ENCODE measurements at places on chromosomes 13 and 19. TPM values are rescaled to one million over a fixed set of nuclear protein-coding genes. Genes with fewer than 3 reads are reported as not detected.

C19orf81 gene
- total RNA-seq: 4.3 TPM

ATXN8OS gene
- not detected for total RNA-seq

ZNF253 gene
- total RNA-seq: 6.1 TPM

DLL3 gene
- total RNA-seq: 1.00 TPM

ZNF93 gene
- 6.1 TPM for total RNA-seq

LRRC63 gene
- 0.15 TPM for total RNA-seq

ABCC4 gene
- total RNA-seq: 11.2 TPM

SHD gene
- not detected for total RNA-seq

- H3K27ac ChIP-seq: peak overlapping the region; percentile 88
- no peaks in the 10 kb centered on the region for H3K27me3 ChIP-seq
- H3K36me3 ChIP-seq: peaks cover 6% of the 10 kb centered on the region
- no peak for DNase-seq
- peaks cover 60% of the 10 kb centered on the region for H3K4me1 ChIP-seq
These were observed 79.7 kb downstream of the STARD13 start for GRCh38 chr13:33205804-33206221.

DNA sequence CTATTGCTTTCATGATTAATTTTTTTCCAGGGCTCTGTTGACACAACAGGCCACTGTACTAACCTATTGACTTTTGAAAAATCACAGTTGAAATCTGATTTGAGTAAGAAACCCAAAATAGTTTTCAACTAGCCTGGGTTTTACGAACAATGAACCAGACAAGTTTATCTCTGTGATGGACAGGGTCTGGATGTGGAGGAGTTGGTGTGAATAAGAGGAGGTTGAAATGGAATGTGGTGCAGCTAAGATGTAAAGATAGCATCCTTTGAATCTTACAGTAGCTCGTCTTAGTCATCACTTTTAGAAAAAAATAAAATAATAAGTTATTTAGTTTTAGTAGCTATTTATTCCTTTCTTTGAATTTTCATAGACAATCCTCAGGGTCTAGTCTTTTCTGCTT, 8.3 kb upstream of the OXGR1 start:
- H3K4me3 ChIP-seq: no peak overlapping the region
- H3K4me1 ChIP-seq: peaks cover 10% of the 10 kb centered on the region
- no peaks in the 10 kb centered on the region for H3K36me3 ChIP-seq

DNA sequence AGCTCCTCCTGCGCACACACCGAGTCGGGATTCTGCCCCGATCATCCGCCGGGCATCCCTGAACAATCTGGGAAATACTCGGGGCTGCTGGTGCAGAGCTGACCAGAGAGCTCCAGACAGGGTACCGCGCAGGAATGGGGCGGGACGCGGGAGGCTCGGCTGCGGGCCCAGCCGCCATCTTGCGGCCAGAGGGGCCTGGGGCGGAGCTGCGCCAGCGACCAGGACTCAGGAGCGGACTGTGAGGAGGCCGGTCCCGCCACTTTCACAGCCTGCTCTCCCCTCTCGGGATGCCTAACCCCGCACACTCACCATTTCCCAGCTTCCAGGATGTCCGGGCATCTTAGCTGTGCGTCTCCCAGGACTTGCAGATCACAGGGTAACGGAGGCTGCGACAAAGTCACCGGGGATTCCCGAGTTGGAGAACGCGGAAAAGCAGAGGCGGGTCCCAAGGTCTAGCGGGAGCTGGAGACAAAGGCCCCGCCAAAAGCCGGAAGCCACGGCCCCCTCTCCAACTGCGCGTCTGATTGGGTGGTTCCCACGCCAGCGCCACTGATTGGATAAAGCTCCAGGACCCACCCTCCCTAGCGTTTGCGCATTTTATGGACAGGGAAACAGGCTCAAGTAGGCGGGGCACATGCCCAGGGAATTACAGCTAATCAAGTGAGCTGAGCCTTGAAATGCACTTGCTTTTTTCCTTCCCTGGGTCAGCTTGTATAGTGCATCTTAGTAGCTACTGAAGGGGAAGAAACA, 15.8 kb upstream of the ZNF43 start:
- peaks cover 29% of the 10 kb centered on the region for H3K4me1 ChIP-seq
- peak; percentile 97 for DNase-seq
- peak overlapping the region; percentile 92 for H3K4me3 ChIP-seq
- H3K36me3 ChIP-seq: peaks cover 8% of the 10 kb centered on the region
- H3K27me3 ChIP-seq: no peaks in the 10 kb centered on the region
- peak overlapping the region; percentile 95 for H3K27ac ChIP-seq

- no peak overlapping the region for H3K4me3 ChIP-seq
- DNase-seq: no peak
- H3K4me1 ChIP-seq: peaks cover 21% of the 10 kb centered on the region
- H3K27ac ChIP-seq: no peak overlapping the region
- H3K27me3 ChIP-seq: no peaks in the 10 kb centered on the region
These were observed 2.9 kb upstream of the RCBTB2 start for GRCh38 chr13:48535766-48536165.

DNA sequence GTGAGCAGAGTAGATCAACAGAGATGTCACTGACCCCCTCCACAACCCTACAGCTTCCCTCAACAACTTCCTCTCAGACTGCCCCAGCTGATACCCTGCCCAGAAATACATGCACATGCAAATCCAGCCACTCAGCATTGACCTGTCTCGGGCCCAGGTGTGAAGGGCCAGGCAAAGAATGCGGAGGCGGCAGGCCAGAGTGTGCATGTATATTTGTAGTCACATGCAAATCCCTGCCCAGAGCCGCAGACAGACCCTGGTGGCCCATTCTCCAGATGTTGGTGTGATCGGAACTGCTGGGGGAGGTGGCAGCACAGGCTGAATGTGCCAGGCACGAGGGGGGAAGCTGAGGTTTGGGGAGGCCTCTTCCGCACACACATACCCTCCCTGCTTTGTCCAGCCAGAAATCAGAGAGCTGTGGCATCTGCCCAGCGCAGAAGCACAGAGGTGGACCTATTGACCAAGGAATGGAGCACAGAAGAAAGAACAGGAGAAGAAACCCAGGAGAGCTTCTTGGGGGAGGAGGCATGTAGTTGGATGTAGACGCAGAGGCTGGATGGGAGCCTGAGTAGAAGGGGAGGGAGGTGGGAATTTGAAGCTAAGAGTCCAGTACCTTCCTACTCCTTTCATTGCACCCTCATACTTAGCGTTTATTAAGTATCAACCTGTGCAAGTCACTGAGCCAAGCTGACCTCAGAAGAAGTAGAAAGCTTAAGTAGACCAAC, 14.4 kb downstream of the MEF2B start:
- H3K36me3 ChIP-seq: peaks cover 10% of the 10 kb centered on the region
- no peak overlapping the region for H3K4me3 ChIP-seq
- DNase-seq: no peak
- H3K4me1 ChIP-seq: no peaks in the 10 kb centered on the region
- no peaks in the 10 kb centered on the region for H3K27me3 ChIP-seq

- no peaks in the 10 kb centered on the region for H3K27me3 ChIP-seq
- DNase-seq: no peak
These were observed 7.7 kb upstream of the TEX26 start for GRCh38 chr13:30924721-30925120.

- peaks cover 13% of the 10 kb centered on the region for H3K36me3 ChIP-seq
- DNase-seq: no peak
- no peak overlapping the region for H3K4me3 ChIP-seq
These were observed 69.9 kb downstream of the TSC22D1 start for GRCh38 chr13:44506251-44506650.

GRCh38 chr13:48539550-48539949, 6.7 kb upstream of the RCBTB2 start:
- no peak for DNase-seq

- no peak for DNase-seq
- peak overlapping the region; percentile 81 for H3K27ac ChIP-seq
- H3K4me1 ChIP-seq: peaks cover 7% of the 10 kb centered on the region
These were observed 19.3 kb downstream of the GNA15 start for GRCh38 chr19:3154957-3155736.

DNA sequence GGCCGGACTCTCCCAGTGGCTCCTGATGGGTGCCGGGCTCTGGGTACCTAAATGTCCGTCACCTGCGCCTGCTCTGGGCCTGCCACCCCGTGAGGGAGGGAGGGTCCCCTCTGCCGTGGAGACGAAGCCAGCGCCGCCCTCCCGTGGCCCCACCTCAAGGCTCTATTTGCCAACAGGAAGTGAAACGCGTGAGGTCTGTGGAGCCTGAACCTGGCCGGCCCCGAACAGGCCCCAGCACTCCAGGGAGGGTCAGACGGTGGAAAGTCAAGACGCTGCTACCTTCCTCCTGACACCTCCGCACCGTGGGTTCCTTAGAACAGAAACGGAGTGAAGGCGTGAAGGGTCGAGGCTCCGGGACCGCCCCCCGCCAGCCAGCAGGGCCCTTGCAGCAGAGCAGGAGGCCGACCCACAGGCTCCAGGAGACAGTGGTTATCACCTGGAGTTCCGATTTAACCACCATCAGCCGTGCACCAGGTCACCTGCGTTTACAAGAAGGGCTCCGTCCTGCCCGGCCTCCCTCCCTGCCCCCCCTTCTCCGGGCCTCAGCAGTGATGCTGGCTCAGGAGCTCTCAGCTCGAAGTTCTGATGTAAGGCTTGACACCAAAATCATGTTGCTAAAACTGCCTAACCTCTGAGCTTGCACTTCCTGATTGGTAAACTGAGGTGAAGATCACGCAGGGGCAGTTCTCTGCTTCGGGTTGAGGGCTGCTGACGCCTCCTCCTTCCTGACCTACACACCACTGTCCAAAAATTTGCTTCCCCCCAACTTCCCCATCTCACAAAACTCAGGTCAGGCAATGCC, 50.9 kb upstream of the C13orf46 start:
- no peak overlapping the region for H3K4me3 ChIP-seq
- peaks cover 18% of the 10 kb centered on the region for H3K36me3 ChIP-seq
- no peak overlapping the region for H3K27ac ChIP-seq
- DNase-seq: no peak
- no peaks in the 10 kb centered on the region for H3K27me3 ChIP-seq

- no peaks in the 10 kb centered on the region for H3K27me3 ChIP-seq
- no peak overlapping the region for H3K4me3 ChIP-seq
- no peak overlapping the region for H3K27ac ChIP-seq
- H3K36me3 ChIP-seq: no peaks in the 10 kb centered on the region
- no peak for DNase-seq
- no peaks in the 10 kb centered on the region for H3K4me1 ChIP-seq
These were observed 202.3 kb upstream of the KLF12 start for GRCh38 chr13:74336546-74336945.

DNA sequence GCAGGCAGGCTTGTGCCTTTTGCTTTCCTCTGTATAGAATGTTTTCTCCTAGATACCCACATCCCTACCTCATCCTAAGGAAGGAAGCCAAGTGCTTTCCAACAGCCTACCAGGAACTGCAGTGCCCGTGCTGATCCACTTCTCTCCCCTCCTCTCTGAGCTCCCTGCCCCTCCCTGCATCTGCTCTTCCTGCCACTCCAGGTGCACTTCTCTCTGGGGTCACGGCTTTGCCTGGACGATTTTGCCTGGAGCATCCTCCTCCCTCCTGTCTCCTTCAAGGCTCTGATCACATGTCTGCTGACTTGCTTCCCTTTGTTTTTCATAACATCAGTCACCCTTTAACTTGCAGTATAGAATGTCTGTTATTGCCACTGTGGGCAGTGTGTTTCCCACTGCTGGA, 34.7 kb upstream of the IRS2 start:
- H3K27ac ChIP-seq: no peak overlapping the region
- peaks cover 15% of the 10 kb centered on the region for H3K4me1 ChIP-seq

DNA sequence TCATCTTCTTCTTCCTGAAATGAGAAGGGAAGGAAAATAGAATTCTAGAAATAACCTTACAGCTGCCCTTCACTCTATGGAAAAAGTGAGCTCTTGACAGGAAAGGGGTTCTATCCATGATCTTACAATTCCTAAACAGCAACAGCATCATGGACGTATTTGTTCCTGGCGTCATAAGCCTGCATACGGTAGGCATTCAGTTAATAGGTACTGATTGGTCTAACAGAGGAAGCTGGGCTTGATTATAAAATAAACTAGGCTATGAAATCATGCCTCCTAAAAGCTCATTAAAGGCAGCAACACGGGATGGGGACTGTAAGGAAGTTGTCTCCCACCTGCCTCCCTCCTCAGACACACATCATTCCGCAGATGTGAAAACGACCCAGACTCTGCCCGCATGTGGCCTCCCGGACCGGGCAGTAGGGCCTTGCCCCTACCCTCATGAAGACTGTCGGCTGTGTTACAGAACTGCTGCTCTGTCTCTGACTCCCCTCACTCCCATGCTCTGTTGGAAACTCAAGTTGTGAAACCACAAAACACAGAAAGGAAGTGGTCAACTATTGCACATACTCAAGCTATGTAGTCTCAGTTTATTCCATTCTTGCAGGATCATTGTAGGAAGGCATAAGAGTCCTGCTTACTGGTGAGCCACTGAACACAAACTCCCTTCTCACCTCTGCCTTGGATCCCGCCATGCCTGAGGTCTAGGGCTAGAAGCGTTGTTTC, 129.8 kb downstream of the DLEU7 start:
- H3K4me3 ChIP-seq: no peak overlapping the region
- peak overlapping the region; percentile 75 for H3K27ac ChIP-seq
- peaks cover 8% of the 10 kb centered on the region for H3K4me1 ChIP-seq
- no peak for DNase-seq
- H3K27me3 ChIP-seq: no peaks in the 10 kb centered on the region
- H3K36me3 ChIP-seq: no peaks in the 10 kb centered on the region

- DNase-seq: no peak
- H3K4me1 ChIP-seq: peaks cover 10% of the 10 kb centered on the region
- no peak overlapping the region for H3K27ac ChIP-seq
These were observed 9.8 kb upstream of the LIN7B start for GRCh38 chr19:49104229-49104864.

DNA sequence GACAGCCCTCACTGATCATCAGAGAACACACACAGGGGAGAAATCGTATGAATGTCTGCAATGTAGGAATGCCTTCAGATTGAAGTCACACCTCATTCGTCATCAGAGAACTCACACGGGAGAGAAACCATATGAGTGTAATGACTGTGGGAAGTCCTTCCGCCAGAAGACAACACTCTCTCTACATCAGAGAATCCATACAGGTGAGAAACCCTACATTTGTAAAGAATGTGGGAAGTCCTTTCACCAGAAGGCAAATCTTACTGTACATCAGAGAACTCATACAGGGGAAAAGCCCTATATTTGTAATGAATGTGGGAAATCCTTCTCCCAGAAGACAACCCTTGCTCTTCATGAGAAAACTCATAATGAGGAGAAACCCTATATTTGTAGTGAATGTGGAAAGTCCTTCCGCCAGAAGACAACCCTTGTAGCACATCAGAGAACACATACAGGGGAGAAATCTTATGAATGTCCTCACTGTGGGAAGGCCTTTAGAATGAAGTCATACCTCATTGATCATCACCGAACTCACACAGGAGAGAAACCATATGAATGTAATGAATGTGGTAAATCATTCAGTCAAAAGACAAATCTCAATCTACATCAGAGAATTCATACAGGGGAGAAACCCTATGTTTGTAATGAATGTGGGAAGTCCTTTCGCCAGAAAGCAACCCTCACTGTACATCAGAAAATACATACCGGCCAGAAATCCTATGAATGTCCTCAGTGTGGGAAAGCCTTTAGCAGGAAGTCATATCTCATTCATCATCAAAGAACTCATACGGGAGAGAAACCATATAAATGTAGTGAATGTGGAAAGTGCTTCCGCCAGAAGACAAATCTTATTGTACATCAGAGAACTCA, 32.5 kb downstream of the ZNF567 start:
- no peaks in the 10 kb centered on the region for H3K4me1 ChIP-seq
- H3K27me3 ChIP-seq: no peaks in the 10 kb centered on the region
- peaks cover 67% of the 10 kb centered on the region for H3K36me3 ChIP-seq

Data from chondrocyte (in vitro differentiated cells).